ENCODE measurements at places on chromosomes 12 and 14.

GRCh38 chr14:80977221-80977620, 21.8 kb downstream of the TSHR start:
- no peak for DNase-seq

GRCh38 chr12:42794806-42795205, 205.3 kb upstream of the PRICKLE1 start:
- DNase-seq, result no peak

- no peak for DNase-seq
Observed at GRCh38 chr12:104721039-104721405, 237.1 kb downstream of the SLC41A2 start.

DNA sequence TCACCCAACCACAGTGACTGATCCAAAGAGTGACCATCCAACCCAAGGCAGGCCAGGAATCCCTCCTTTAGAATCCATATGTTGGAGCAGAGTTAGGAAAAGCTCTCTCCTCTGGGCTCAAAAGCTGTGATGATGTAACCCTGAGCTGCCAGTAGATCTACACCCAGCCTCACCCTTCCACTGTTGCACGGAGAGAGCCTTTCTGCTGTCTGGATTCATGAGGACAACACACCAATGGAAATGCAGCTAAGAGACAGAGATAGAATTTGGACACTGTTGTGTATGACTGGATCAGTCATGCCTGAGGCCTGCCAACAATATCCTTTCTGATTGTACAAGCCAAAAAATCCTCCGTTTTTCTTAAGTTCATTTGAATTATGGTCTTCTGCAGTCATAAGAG, 4.4 kb upstream of the OR6J1 start:
- no peak for DNase-seq

- no peak for DNase-seq
Observed at GRCh38 chr14:34128665-34129064, 177.8 kb upstream of the EGLN3 start.

DNA sequence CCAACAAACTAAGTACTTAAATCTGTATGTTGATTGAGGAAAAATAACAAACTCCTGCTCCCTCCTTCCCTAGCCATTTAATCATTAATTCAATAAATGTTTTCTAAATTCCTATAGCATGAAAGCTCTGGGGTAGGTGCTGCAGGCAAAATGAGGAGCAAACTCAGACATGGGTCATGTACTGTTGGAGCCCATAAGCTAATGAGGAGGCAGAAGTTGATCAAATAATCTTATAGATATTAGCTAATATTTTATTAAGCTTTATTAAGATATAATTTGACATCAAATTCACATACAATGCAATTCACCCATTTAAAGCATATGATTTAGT, 70.6 kb downstream of the SYNE2 start:
- no peak for DNase-seq

DNA sequence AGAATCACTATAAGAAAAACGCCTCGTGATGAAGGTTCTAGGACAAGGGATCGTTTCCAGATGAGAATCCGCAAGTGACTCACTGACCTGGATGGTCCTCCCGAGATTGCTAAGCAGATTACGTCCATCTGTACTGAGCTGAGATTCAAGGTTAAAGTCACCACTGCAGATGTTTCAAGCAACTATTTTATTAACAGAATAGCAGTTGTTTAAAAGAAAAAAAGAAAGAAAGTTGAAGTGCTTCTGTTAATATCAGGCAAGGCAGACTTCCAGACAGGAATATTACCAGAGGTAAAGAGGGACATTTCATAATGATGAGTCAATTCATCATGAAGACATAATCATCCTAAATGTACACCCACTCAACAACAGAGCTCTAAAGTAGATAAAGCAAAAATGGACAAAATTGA, 17.9 kb downstream of the PXN start:
- DNase-seq, result no peak

GRCh38 chr14:77003960-77004710, 24.4 kb downstream of the IRF2BPL start:
- no peak for DNase-seq

DNA sequence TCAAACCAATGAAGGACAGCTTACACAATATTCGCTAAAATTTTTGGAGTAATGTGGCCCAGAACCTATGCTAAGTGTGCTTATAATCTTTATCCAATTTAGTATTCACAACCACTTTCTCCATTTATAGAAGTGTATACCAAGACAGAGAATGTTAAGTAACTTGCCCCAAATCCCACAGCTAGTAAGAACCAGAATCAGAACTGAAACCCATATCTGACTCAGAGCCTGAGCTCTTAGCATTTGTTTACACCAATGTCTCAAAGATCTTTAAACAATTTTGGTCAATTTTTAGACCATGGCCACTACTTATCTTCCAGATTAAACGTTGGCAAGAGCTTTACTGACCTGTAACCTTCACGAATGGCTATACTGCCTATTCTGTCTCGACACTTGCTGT, 53.0 kb downstream of the PAPLN start:
- no peak for DNase-seq

- DNase-seq, result peak; percentile 39
Observed at GRCh38 chr14:44211718-44212117, 295.4 kb downstream of the FSCB start.

DNA sequence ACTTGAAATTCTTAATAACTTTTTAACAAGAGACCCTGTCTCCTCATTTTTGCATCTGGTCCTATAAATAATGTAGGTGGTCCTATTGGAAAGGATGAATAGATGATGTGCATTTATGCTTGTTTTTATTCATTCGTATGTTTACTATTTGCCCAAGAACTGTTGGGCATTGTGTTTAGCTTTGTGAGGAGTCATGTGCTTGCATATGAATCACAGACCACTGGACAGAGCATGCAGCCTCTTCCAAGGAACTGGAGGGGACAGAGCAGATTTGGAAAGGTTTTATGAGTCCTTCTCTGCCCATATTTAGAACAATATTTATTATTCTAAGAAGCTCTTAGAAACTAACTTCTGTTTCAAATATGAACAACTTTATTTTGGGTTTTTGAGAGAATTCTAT, 414.0 kb downstream of the SOX5 start:
- no peak for DNase-seq

- no peak for DNase-seq
Observed at GRCh38 chr12:92186038-92186470, 40.4 kb upstream of the BTG1 start.

DNA sequence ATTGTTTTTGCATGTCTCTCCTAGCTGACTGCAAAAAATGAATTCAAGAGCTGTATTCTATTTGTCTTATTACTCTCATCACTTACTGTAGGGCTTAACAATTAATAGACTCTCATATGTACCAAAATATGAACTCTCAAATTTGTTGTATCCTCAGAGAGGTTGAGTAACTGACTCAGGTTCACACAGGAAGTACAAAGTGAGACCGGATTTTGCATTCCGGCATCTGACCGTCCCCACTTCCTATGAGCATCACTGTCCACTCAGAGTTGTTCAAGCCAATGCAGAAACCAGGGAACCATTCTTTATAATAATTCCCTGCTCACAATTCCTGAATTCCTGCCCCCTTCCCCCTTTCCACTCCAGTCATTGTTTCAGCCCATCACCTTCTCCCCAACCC, 113.3 kb upstream of the AMIGO2 start:
- no peak for DNase-seq
